Progenitor cell of endocrine pancreas (in vitro differentiated cells): ENCODE measurements at places on chromosomes 16 and 17.

- DNase-seq, result no peak
Observed at GRCh38 chr17:34624767-34625383, 45.5 kb downstream of the TMEM132E start.

DNA sequence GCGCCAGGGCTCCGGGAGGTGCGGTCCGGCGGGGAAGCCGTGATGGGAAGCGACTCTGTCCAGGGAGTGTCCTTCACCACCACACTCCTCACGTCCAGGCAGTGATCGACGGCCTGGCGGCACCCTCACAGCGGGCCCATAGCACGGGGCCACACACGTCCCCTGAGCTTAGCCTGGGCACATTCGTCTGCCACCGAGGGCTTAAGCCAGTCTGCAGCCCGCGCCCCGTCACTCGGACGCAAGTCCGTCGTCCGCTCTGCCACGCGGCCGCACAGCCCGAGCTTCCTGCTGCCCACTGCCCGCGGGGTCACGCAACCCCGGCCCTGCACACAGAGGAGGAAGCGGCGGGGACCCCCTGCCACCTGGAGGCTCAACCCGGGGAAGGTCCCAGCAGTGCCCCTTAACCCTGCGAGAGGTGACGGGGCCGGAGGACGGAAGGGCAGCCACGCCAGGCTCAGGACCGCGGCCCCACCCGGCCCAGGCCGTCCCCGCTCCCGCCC lies 3.0 kb upstream of the TBX2 start:
- DNase-seq, result no peak

GRCh38 chr16:11801481-11802021 lies 4.5 kb upstream of the ZC3H7A start:
- no peak for DNase-seq

DNA sequence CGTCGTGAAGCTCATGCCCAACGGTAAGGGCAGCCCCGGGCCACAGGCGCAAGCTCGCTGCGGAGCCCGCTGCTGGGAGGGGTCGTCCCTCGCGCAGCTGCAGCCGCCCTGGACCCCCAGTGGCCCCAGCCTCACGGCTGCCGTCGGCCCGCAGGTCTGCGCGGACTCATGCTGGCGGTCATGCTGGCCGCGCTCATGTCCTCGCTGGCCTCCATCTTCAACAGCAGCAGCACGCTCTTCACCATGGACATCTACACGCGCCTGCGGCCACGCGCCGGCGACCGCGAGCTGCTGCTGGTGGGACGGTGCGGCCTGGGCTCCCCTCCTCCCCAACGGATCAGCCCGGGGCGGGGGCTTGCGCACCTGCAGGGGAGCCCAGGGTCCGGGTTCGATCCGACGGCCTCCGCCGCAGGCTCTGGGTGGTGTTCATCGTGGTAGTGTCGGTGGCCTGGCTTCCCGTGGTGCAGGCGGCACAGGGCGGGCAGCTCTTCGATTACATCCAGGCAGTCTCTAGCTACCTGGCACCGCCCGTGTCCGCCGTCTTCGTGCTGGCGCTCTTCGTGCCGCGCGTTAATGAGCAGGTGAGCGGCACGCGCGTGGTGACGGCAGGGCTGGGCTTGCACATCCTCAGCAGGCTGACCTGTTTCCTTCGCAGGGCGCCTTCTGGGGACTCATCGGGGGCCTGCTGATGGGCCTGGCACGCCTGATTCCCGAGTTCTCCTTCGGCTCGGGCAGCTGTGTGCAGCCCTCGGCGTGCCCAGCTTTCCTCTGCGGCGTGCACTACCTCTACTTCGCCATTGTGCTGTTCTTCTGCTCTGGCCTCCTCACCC lies 5.8 kb downstream of the SLC5A2 start:
- no peak for DNase-seq

DNA sequence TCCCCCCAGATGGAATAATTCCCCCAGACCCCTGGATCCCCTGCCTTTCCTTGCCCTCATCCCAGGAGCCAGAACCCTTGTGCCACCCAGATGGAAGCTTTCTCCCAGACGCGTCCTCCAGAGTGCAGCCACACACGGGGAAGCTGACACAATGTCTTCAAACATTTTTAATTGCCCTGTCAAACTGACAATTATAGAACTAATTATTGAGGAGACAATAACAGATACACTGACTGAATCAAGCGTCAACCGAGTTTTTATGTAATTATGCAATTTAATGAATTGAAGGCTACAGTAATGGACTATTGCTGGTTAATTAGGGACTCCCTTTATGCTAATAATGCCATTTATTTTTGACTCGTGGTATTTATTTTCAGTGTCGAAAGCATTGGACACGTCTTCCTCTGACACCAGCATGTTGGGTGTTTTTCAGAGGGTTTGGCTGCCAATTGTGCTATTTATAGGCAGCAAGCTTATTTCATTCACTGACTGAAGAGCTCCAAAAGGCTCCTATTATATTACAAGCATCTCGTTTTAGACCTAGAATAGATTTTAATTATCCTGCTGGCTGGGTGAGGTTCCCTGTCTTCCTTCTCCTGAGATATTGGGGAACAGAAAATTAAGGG lies 298.2 kb upstream of the C16orf82 start:
- no peak for DNase-seq

GRCh38 chr16:30063893-30064728 lies 1.4 kb upstream of the ALDOA start:
- no peak for DNase-seq

DNA sequence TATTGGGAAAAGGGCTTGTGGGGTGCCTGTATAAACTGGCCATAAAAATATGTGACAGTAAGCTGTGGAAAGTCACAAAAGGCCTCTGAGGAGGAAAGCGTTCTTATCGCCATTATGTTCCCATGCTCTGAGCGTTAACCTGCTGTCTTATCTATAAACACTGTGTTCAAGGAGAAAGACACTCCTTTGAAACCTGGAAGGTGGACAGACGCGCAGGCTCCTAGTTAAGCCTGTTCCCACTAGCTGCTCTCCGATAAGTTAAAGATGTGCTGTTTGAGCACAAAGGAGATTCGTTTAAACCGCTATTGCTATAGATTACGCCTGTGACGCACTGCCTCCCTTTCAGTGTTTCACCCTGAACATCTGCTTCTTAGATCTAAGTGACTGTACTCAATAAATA lies 5.2 kb downstream of the ALOX12B start:
- DNase-seq, result no peak

DNA sequence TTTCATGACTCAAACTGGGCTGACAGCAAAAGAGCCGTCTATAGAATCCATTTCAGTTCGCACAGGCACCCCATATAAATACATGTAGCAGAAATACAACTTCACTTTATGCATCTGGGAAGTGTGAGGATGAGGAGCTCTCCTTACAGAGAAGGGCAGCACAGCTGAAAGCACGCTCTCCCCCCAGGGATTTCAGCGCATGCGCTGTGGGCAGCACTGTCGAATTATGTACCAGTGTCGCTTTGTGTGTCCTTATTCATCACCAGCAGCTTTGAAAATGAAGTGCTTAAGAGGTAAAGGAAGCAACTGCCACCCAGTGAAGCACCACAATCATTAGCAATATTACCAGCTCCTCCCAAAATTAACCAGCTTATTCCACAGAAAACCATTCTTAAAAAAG lies 39.9 kb downstream of the CEP95 start:
- DNase-seq, result no peak

- DNase-seq, result no peak
Observed at GRCh38 chr17:76474894-76475293, 7.5 kb downstream of the AANAT start.

DNA sequence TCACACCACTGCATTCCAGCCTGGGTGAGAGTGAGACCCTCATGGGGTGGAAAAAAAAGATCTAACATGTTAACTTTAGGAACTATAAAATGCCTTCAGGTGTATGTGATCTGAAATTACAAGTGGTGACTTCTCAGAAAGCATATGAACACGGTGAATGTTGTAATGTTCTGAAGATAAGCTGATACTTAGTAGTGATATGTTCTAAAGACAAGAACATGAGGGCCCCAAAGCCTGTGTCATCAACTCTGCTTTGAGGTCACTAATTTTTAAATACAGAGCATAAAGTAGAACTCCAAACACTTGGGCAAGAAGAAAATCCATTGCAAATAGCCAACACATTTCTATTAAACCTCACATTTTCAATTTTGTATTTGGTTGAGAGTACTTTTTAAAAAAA lies 2.6 kb upstream of the FBF1 start:
- DNase-seq, result no peak

GRCh38 chr17:81171941-81172340 lies 5.9 kb upstream of the AATK start:
- no peak for DNase-seq

DNA sequence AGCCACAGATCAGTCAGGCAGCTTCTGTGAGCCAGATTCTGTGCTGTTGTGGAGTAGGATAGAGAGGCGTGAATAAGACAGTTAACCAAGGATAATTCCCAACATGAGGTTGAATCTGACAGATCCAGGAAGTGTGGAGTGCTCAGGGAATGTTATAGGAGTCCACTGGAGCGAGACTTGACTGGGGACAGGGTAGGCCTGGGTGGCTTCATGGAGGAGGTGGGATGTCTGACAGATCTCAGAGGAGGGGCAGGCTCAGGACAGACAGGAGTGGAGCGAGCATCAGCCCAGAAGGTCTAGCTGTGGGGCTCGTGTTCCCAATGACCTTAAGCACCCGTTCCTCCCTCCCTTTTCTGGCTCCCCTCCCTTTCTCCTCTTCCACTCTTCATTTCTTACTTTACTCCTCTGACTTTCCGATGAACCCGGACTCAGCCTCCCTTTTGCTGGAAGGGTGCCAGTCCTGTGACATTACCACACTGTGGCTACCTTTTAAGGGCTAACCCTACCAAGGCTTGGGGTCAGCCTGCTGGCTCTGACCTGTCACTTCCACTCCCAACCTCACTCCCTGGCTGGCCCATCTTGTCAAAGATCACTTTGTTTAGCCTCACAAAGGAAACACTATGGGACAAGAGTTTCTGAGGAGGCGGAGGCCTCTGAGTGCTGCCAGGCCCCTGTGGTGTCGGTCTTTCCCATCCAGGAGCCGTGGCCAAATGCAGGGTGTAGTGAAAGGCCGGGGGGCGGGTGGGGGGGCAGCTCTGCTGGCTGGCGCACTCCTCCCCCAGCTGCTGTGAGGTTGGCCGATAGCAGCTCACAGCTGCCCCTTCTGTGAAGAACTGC lies 28.5 kb upstream of the EFCAB13 start:
- no peak for DNase-seq

DNA sequence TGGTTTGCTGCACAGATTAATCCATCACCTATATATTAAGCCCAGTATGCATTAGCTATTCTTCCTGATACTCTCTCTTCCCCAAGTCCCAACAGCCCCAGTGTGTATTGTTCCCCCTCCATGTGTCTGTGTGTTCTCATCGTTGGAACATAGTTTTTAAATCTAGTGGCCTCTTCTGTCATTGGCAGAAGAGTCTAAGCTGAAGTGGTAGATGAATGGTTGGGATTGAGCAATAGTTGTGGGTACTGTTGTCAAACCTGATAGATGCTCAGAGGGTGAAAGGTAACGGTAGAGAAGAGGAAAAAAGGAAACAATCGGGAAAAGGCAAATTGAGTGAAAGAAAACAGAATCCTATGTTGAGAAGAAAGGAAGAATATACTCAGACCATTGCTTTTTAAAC lies 29.9 kb downstream of the MAP3K3 start:
- DNase-seq, result no peak

- no peak for DNase-seq
Observed at GRCh38 chr17:39115135-39115534, 36.3 kb downstream of the PLXDC1 start.

- no peak for DNase-seq
Observed at GRCh38 chr16:83814659-83814985, 6.8 kb downstream of the HSBP1 start.

DNA sequence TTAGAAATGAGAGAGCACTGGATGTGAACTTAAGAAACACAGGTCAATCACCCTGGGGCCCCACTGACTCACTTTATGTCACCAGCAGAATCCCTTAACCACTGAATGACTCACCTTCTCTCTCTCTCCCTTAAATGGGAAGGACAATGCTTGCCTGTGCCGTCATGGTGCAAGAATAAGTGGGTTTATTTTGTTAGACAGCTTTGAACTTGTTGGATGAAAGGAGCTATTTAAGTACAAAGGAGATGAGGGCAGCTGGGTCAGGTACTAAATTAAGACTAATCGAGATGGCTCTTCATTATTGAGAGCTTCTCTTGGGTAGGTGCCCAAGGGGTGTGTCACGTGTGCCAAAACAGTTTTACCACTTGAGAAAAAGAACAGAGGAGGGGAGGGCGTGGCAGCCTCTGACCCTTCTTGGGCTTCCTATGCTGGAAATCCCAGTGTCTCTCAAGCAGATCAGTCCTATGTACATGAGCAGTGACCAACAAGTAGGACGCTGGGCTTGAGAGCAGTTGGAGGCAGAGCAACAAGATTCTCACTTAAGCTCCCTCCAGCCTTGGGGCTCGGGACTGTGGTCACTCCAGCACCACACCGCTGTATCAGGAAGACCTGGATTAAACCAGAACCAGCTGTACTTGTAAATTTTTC lies 6.7 kb upstream of the KRT31 start:
- no peak for DNase-seq

GRCh38 chr17:62818526-62818925 lies 10.4 kb upstream of the MARCHF10 start:
- DNase-seq, result no peak

DNA sequence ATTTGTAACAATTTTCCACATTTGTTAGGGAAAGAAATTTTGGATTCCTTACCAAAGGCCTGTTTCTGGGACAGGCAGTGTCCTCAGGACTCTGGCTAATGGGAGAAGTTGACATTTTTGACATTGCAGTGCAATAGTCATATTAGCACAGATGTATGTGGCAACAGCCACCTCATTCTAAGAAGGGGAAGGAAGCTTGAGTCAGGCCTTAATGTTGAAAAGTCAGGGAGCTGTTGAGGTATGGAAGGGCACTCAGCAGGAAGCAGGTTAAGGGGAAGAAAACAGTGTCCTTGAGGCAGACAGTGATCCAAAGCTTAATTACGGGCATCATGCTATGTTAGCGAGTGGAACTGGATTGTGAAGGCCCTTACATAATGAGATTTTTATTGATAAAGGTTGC lies 20.9 kb downstream of the AKTIP start:
- DNase-seq, result no peak

GRCh38 chr17:78979780-78980623 lies at the start of gene LGALS3BP:
TSS of gene LGALS3BP (minus strand) at chr17:78979923. CDS start at chr17:78977191, 2,732 bp downstream.
- peak; percentile 19 for DNase-seq

GRCh38 chr17:83091257-83092141 lies 12.1 kb downstream of the METRNL start:
- no peak for DNase-seq

DNA sequence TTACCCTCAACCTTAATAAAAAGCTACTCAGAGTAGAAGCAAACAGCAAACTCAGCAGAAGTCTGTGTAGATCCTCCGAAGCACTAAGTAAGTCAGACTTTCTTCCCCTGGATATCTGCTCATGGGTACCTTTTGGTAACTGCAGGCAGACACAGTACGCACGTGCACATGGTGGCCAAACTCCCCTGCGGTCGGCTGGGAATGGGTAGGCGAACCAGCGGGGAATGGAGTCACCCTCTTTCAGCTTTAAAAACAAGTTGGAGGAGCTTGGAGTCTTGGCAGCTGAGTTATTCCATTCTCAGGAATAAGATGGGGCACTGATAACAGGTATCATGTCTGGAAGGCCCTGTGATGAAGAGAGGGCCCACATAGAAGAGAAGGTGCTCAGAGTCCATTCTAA lies 16.3 kb downstream of the CYB561 start:
- DNase-seq, result no peak

GRCh38 chr16:57537581-57538234 lies 1.3 kb upstream of the CCDC102A start:
- no peak for DNase-seq
